OCI-LY7 (cell line): ENCODE measurements at places on chromosomes 1 and 21.

- no peak for DNase-seq
These were observed 62.8 kb downstream of the CNST start for GRCh38 chr1:246629030-246629429.

DNA sequence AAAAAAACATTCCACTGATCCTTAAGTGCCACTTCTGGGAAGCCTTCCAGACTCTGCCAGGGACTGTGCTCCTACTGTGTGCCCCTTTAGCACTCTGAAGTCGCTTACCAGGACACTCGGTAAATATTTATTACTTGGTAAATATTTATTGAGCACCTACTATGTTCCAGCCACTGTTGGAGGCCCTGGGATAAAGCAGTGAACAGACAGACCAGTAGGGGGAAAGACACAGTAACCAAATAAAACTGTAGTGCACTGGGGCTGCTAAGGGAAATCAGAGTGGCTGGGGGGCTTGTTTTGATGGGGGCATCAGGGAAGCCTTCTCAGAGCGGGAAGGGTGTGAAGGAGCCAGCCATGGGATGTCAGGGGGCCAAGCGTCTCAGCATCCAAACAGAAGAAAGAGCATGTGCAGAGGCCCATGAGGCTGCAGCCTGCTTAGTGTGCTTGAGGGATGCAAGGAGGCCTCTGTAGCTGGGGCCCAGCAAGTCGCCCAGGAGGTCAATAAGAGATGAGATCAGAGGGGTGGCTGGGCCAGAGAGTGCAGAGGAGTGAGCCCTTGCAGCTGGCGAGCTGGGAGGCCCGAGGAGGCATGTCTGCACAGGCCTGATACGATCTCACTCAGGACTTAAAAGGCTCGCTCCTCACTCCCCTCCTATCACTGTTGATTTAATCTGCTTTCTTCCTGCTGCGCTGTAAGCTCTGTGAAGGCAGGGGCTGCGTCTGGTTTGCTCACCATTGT is 28.6 kb downstream of the KAZN start:
- no peak for DNase-seq

GRCh38 chr1:26181586-26182382 is 4.5 kb downstream of the CNKSR1 start:
- no peak for DNase-seq

DNA sequence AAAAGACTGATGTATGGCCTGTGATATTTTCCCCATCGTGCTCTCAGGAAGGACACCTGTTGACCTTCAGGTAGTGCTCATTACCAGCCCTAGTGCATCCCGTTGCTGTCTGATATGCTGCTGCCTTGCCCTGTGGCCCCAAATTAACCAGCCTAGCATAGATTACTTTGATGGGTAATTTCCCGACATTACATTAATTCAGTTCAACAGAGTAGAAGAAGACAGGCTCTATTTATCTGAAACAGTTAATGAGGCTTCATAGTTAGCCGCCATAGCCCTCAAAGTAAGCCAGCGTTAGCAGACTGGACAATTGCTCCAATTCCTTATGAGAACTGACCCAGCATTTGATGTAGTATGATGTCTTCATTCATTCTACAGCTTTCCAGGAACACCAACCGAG is 257.6 kb downstream of the OLFM3 start:
- DNase-seq = no peak
